ENCODE measurements at places on chromosomes 4 and X.

DNA sequence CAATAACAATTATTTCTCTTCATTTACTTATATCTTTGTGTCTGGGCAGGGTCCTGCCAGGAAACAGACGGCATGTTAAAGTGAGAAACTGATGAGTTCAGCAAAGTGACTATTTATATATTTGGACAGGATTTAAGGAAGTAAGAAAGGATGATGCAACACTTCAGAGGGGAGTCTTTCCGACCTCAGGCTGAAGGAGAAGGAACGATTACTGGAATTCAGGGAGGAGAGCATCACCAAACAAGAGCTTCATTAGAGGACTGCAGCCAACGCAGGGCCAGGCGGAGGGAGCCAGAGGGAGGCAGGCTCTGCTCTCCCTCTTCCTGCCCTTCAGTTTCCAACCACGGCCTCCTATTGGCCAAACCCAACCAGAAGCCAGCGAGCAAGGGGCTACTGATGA is 1.5 kb upstream of the TLR7 start:
- no peak for DNase-seq

DNA sequence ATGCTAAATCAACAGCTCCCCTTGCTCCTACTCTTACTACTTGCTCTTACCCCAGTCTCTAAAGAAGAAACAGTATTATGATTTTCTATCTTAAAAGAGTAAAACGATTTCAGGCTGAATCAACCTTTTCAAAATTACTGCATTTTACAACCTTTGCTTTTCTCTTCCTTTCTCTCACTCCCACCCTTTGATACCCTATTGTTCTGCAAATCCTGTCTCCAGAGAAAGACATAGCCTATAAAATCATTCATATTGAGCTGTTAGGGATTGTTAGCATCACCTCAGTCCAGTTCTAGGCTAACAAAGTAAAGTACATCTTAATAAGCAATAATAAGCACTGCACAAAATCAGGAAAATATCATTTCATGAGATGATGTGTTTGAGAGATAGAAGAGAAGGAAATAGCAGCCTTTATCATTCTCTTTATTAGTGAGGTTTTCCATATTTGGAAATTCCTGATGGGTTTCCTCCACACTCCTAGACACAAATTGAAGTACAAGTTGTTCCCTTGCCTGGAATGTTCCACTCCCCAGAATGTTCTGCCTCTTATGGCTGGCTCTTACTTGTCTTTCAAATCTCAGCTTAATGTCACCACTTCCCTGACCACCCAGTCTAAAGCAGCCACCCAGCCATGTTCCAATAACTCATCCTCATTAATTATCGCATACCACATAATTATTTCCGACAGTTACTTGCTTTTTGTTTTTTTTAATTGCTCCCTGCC is 219.7 kb downstream of the PALLD start:
- no peak for DNase-seq

GRCh38 chr4:139898293-139898692 is 232.7 kb downstream of the MGST2 start:
- DNase-seq, result no peak

DNA sequence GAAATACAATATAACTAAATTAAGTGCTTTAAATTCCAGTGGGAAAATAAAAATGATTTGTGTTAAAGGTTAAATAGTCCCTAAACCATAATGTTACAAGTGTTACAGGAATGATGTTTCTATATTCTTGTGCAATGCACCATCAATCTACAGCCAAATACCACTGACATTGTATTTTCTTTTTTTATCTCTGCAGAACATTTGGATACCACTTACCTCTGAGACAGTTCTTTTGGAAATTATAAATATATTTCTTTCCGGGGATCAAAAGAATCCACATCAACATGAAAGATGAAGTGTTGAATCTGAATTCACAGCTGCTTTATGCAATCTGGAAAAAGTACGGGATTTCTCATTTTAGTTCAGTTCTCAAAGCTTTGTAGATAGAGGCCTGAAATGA is 518.3 kb upstream of the AGA start:
- no peak for DNase-seq

DNA sequence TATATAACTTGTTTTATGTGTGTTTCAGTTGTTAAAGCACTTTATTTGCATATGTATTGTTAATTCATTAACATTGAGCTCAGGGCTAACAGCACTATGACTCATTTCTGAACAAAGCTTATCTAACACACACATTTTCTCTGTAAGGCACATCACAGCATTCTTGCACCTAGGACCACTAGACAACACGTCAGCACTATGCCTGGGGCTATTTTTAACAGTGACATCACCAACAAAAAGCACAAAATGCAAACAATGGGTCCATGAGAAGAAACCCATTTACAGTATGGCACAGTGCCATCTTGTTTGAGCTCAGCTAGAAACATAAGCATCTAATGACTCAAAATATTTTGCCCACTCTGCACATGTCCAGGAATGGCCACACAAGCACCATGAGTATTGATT is 124.4 kb downstream of the RELL1 start:
- no peak for DNase-seq

All from stimulated activated CD4-positive, alpha-beta T cell treated with anti-CD3 and anti-CD28 coated beads, Interleukin-1b, Interleukin-23, amount 100 ng/mL, for 1 hour (primary cell).